ENCODE measurements at places on chromosomes 16 and 17.
A peak's percentile ranks its signal among the peaks of the same experiment; 100 is the strongest.

DNA sequence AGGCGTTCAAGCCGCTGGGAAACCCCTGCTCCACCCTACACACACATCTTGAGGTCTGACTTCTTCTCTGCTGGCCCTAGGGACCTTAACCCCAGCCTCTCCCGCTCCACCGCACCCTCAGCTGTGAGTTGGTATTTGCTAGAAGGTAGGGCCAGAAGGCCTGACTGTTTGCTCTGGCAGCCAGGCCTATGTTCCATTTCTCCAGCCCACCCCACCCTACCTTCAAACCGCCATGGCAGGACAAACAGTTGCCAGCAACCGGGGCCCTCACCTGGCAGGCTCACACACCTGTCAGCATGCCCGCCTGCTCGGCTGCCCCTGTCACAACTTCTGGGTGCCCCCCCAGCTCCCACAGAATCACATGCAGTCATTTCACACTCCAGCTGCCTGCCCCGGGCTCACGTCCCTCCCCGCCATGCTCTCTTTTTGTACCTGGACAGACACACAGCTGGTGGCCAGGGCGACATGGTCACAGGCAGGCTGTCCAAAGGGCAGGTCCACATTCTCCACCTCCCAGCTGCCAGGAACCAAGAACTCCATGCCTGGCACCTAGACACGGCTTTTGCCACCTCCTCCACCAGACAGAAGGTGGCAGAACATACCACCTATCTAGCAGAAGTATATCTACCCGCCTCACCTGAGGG lies 2.6 kb upstream of the ATP2A3 start:
- no peak for DNase-seq

GRCh38 chr16:69839798-69840409 lies 77.8 kb downstream of the WWP2 start:
- DNase-seq = no peak

DNA sequence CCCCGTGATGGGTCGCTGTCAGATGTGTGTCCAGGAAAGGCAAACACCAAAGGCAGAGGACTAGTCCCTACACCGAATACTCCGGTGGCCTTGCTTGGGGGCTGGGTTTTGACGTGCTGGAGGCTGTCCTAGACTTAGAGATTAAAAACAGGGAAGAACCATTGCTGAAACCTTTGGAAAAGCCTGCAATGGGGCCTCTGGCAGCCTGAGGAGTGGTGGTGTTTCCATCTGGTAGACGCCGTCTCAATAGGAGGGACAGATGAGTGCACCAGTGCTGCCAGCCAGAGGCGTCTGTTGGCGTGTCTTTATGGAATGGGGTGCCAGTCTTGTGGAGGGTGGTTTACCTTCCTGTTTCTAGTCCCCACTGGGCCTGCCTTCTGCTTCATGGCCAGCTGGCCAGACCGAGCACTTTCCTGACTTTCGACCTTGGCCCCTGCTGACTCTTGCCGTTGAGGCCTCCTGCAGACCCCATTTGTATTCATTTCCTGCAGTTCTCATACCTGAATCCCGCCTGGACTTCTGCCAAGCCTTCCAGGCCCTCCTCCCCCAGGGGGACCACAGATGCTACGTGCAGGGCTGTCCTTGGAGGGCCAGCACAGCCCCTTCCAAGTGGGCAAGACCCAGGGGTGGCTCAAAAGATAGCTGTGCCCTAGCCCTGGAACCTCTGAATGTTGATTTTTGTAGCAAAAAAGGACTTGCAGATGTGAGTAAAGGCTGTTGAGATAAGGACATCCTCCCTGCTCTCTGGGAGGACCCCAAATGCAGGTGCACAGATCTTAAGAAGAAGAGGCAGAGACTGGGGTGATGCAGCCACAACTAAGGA lies 1.9 kb upstream of the DNASE1 start:
- DNase-seq = no peak

- DNase-seq = no peak
Measured at GRCh38 chr17:76558198-76559095, 18.6 kb downstream of the PRCD start.

GRCh38 chr17:66762276-66762675 lies 72.6 kb upstream of the CACNG5 start:
- DNase-seq = no peak

- peak; percentile 74 for DNase-seq
Measured at GRCh38 chr16:68264128-68265077, at the start of gene SLC7A6. TSS of gene SLC7A6 (plus strand) at chr16:68264526. CDS start at chr16:68274727, 10,201 bp downstream.

GRCh38 chr17:48816438-48816773 lies 623 bp downstream of the TTLL6 start:
- DNase-seq = no peak

- no peak for DNase-seq
Measured at GRCh38 chr17:38463451-38463858, 35.2 kb downstream of the ARHGAP23 start.

- DNase-seq = no peak
Measured at GRCh38 chr16:12688951-12689850, 114.5 kb downstream of the CPPED1 start.

DNA sequence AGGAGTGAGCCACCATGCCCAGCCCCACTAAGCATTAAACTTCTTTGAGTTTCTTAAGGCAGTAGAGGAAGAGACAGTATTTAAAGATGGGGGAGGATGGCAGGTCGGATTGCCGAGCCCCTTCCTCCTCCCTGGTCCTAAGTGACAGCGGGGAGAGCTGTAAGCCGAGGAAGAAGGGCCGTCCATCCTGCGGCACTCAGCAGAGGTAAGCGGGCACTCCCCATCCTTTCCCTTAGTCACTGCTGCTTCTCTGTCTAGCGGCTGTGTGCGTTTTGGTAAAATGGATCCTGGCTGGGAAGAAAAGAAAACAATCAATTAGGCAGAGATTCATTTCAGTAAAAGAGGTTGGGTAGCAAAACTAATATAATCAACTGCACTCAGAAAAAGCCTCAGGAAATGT lies 13.9 kb downstream of the DNAAF1 start:
- no peak for DNase-seq

GRCh38 chr17:32516940-32517701 lies 30.3 kb downstream of the CDK5R1 start:
- DNase-seq = peak; percentile 30

GRCh38 chr17:75371339-75371738 lies 34.1 kb downstream of the GRB2 start:
- DNase-seq = no peak

GRCh38 chr16:53546988-53547391 lies 44.0 kb upstream of the AKTIP start:
- no peak for DNase-seq

- DNase-seq = no peak
Measured at GRCh38 chr16:75578725-75579124, 12.5 kb downstream of the GABARAPL2 start.

- no peak for DNase-seq
Measured at GRCh38 chr17:64978138-64978537, 58.9 kb upstream of the LRRC37A3 start.

All from T-helper 2 cell (primary cell).